ENCODE measurements at places on chromosomes 11 and 22.

DNA sequence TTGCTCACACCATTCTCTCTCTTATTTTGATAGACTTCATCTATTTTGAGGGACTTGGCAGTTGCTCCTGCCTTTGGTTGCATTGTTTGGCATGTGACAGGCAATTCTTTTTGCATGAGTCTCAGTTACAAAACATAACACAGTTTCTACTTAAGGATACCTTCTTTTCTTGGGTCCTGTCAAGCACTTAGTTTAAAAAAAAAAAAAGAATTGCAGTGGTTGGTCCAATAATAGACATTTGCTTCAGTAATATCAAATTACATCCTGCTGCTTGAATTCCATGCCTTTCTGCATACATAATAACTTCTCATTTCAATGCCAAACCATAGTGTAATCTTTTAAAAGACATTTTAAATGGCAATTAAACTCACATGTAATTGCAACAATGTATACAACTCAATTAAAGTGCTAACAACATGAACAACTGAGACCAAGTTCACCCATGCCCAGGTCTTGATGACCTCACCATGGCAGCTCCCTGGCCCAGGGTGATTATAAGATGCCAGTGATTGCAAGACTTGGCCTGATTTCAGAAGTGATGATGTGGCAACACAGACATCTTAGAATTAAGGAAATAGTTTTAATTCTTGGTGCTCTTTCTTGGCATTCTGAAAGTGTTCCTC, 32.2 kb upstream of the PLET1 start:
- DNase-seq = peak; percentile 86

DNA sequence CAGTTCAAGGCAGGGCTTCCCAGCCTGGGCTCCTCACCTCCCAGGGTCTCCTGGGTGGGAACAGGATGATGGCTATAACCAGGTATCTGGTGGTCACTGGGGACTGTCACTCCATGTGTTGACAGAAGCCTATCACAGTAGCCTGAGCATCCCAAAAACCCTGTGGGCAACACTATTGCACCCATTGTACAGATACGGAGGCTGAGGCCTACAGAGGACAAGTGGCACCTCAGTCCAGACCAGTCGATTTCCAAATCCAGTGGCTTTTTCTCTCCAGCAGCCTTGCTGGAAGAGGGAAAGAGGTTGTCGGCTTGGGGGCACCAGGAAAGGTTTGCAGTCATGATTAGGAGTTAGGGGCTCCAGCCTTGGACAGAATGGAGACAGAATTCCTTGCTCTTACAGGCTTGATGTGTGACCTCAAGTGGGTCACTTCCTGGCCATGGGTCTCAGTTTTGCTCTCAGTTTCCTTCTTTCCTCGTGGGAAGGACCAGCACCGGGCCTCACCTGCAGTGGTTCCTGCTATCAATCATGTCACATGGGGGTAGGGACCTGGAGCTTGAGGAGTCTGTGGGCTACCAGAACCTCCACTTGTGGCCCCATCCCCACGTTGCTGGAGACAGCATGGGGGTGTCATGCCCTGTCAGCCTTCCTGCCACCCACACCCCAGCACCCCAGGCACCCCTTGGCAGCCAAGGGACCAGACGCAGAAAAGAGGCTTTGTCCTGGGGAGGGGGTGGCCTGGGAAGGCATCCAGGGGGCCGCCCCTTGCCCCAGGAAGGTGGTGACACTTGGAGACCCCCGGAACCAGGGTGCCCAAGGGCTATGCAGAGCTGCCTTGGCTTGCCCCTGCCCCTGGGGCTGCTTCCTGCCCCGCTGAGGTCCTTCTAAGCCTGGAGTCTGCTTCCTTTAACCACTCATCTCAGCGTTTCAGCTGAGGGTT, 2.1 kb downstream of the EMID1 start:
- DNase-seq = no peak

DNA sequence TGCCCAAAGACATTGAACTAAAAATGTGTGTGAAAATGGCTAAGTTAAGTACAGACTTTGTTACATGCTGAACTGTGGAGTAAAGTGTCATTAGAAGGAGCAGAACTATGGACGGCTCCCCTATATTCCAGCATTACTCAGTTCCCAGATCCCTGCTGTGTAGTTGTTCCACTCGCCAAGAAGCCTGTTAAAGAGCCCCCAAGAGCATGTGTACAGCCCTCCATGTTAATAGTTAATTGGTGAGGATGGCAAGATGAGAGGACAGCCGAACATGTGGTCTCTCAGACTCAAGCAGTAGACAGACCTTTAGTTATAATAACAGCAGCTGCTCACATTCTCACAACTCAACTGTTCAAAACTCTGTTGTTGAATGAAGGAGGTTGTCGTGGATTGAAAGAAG, 127.4 kb downstream of the ELP4 start:
- DNase-seq = no peak

- peak; percentile 14 for DNase-seq
These were observed 18.1 kb upstream of the MRTFA start for GRCh38 chr22:40654522-40655167.

DNA sequence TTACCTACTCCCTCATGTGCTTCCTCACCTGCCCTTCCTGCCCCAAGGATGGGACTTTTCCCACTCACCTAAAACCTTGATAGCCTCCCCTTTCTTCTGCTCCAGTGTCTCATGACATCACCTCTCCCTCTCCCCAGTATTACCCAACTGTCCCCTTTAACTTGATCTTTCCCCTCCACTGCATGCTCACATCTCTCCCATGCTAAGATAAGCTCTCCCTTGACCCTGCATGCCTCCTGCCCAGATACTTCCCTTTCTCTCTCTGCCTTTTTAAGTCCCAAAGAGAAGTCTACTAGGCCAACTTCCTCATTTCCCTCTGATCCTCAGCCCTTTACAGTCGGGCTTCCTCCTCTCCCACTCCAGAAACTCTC, 14.8 kb downstream of the CD3E start:
- DNase-seq = no peak

DNA sequence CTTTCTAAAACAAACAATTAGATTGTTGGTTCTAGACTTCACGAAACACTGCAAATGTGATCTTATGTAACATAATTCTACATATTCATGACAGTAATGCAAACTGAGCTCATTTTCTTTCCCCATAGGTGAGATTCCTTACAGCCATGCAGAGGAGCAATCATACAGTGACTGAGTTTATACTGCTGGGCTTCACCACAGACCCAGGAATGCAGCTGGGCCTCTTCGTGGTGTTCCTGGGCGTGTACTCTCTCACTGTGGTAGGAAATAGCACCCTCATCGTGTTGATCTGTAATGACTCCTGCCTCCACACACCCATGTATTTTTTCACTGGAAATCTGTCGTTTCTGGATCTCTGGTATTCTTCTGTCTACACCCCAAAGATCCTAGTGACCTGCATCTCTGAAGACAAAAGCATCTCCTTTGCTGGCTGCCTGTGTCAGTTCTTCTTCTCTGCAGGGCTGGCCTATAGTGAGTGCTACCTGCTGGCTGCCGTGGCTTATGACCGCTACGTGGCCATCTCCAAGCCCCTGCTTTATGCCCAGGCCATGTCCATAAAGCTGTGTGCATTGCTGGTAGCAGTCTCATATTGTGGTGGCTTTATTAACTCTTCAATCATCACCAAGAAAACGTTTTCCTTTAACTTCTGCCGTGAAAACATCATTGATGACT, 1.5 kb downstream of the OR9G1 start:
- no peak for DNase-seq

- no peak for DNase-seq
These were observed 5.4 kb upstream of the EIF3F start for GRCh38 chr11:7981619-7982157.

DNA sequence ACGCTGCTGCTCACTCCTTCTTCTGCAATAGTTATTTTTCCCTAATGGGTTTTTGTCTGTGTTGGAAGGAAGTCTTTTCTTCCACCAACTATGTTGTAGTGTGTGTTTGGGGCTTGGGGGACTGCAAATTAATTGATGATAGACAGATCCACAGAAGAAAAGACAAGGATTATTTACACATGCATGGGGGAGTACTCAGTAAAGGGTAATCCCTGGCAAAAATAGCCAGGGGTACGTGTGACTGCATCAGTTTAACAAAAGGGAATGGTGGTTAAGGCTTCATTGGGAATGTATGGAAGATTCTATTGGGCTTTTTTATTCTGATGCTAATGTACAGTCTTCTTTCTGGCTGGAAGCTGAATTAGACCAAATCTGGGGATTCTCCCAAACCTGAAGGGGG, 20.2 kb upstream of the FEZ1 start:
- no peak for DNase-seq

DNA sequence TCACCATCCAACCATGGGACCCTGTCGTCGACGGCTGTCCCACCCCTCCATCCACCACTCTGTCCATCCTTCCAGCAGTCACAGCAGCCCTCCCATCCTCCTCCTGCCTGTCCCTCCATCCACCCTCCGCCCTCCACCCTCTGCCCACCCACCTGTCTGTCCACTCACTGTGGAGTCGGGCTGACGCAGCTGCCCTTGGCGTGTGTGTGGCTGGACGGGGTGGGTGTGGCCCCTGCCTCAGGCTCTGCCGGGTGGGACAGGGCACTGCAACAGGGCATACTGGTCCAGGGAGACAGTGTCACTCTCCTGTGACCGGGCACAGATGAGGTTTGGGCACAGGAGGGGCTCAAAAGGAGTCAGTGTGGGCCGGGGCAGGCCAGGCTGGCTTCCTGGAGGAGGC, 1.9 kb downstream of the PKP3 start:
- DNase-seq = no peak

DNA sequence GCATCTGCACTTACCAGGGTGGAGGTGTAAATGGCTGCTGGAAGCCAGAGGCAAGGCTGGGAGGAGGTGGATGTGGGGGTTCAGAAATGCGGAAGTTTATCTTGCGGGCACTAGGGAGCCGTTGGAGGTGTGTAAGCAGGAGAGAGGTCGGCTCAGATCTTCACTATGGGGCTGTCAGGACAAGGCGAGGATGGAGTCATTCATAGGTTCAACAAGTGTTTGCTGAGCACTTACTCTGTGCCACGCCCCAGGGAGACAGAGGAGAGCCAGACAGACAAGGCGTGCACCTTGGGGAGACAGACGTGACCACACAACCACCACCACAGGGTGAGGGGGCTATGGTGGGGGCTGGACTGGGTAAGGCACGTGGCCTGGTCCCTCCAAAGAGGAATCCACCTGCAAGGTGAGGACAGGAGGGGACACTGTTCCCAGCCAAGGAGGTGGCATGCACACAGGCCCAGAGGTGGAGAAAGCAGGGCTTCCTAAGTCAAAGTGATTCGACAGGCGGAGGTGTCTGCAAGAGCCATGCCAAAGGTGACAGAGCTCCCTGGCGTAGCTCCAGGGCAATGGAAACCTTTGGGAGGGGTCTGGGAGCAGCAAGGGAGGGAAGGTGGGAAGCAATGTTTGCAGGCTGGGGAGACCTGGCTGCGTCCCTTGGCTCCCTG, 30.8 kb upstream of the TCF20 start:
- no peak for DNase-seq

GRCh38 chr11:10526974-10527918, 13.7 kb downstream of the RNF141 start:
- DNase-seq = peak; percentile 59

DNA sequence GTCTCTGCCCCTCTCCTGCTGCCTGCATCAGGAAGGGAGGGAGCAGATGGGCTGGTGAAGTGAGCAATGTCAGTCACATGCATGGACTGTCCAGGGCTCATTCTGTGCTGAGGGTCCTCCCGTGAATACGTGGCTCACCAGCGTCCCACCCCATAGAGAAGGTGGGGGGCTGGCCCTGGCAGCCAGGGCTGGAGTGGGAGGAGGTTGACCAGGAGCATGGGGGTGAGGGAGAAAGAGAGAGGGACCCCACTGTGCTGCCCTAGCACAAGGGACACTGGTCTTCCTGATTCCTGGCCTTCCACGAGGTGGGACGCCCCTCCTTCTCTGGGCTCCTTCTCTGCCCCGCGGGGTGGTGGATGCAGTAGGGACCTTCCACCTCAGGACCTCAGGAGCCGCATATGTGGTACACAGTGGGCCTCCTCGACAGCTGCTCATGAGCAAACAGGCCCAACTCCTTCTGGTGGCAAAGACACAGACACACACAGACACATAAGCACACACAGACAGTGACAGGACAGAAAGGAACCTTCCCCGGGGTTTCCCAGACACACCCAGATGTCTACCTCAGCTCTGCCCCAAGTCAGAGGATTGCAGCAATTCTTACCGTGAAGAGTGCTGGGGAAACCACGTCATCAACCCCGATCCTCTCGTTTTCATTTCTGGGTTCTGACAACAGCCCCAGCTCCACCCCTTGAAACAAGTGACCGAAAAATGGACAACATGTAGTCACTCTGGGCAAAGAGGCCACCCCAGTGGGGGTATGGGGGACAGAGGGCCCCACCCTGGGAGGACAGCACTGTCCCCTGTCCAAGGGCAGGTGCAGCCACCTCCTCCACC, 3.6 kb upstream of the APOBEC3A start:
- peak; percentile 32 for DNase-seq

- no peak for DNase-seq
These were observed 18.1 kb upstream of the FCHSD2 start for GRCh38 chr11:73160005-73160760.
